Right ventricle myocardium superior (tissue), 1 donor: ENCODE measurements at places on chromosomes 2 and 18.

GRCh38 chr18:68316636-68317035 is 398.3 kb downstream of the TMX3 start:
- DNase-seq: no peak

GRCh38 chr2:185757356-185757755 is 18.8 kb downstream of the FSIP2 start:
- DNase-seq: no peak

DNA sequence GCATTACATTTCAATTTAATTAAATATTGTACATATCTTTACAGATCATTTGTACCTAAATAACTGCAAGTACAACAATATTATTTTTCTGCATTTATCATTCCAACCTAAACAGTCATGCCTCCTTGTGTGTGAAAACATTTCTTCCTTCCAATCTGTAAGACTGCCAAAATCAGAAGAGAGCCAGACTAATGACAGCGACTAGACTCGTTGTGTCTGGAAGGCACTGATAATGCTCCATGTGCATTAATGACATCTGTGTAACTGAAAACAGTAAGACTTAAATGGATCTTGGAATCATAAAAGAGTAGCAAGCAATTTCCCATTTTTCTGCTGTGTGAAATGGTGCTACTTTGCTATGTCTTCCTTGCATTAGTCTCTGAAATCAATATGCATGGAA is 278.0 kb upstream of the DSEL start:
- no peak for DNase-seq

GRCh38 chr2:106184394-106184793 is 9.7 kb downstream of the UXS1 start:
- DNase-seq: no peak

- no peak for DNase-seq
Measured at GRCh38 chr2:44181648-44182047, 13.0 kb downstream of the PPM1B start.

- no peak for DNase-seq
Measured at GRCh38 chr2:62309465-62310091, 113.7 kb downstream of the B3GNT2 start.

DNA sequence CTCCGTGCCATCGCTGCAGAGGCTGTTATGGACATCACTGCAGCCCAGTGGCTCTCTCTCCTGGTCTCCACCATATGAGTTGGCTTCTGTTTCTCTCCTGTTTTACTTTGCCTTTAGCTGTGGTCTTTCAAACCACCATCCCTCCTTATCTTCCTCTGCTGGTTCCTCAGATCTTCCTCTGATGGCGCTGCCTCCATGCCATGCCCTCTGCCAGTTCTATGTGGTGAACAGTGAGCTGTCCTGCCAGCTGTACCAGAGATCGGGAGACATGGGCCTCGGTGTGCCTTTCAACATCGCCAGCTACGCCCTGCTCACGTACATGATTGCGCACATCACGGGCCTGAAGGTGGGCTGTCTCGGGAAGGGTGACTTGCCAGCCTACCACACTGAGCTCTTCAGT is 13.1 kb downstream of the TYMS start:
- no peak for DNase-seq
